ENCODE measurements at places on chromosomes 4 and X.

- DNase-seq, result no peak
Measured at GRCh38 chrX:119424999-119425398, 25.9 kb downstream of the SLC25A43 start.

- DNase-seq, result no peak
Measured at GRCh38 chr4:102104278-102104677, 241.0 kb downstream of the SLC39A8 start.

GRCh38 chr4:48205107-48205506 is 64.5 kb downstream of the TEC start:
- DNase-seq, result peak; percentile 23

GRCh38 chr4:8819473-8820177 is 52.0 kb downstream of the HMX1 start:
- no peak for DNase-seq

DNA sequence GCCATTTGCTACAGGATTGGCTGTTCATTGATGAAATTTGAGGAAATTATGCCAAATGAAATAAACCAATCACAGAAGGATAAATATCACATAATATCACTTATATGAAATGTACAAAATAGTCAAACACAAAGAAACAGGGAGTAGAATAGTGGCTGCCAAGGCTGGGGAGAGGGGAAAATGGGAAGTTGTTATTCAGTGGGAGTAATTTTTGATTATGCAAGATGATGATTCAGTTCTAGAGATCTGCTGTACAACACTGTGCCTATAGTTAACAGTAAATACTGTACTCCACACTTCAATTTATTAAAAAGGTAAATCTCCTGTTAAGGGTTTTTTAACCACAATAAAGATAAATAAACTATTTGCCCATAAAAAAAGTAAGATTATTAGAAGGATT is 101.1 kb downstream of the TMA16 start:
- no peak for DNase-seq

- DNase-seq, result no peak
Measured at GRCh38 chr4:40826821-40827220, 77.1 kb downstream of the NSUN7 start.
